ENCODE measurements at places on chromosomes 7 and 10.

GRCh38 chr10:112136486-112137153 is 46.9 kb downstream of the GPAM start:
- DNase-seq, result no peak

GRCh38 chr7:66693331-66693730 is 47.2 kb upstream of the RABGEF1 start:
- no peak for DNase-seq

- no peak for DNase-seq
Measured at GRCh38 chr10:106053061-106053460, 1111.4 kb downstream of the SORCS1 start.

- no peak for DNase-seq
Measured at GRCh38 chr10:75779276-75779675, 347.9 kb downstream of the LRMDA start.

- DNase-seq, result no peak
Measured at GRCh38 chr10:125633517-125633999, 49.4 kb downstream of the TEX36 start.
